ENCODE measurements at places on chromosomes 6 and 20.

DNA sequence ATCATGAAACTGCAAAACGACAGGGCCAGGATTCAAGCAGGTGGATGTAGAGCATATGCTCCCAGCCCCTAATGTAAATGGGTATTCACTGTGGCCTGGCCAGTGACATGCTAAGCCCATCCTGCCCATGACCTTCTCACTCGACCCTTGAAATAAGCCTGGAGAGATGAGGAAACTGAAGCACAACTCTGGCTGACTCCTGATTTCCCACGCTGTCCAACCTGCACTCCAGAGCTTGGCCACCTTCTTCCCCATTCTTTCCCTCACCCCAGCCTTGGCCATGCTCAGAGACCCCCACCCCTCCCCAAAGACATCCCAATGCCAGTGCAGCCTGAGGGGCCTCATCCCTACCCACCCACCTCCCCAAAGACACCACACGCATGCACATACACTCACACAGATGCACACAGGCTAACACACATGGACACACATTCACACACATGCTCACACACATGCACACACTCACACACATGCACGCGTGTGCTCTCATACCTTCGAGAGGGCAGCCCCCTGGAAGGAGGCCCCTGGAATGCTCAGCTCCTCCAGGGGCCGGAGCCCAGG lies 12.4 kb downstream of the TFEB start:
- no peak for DNase-seq

GRCh38 chr6:27209659-27210269 lies 37.7 kb upstream of the PRSS16 start:
- DNase-seq, result no peak

DNA sequence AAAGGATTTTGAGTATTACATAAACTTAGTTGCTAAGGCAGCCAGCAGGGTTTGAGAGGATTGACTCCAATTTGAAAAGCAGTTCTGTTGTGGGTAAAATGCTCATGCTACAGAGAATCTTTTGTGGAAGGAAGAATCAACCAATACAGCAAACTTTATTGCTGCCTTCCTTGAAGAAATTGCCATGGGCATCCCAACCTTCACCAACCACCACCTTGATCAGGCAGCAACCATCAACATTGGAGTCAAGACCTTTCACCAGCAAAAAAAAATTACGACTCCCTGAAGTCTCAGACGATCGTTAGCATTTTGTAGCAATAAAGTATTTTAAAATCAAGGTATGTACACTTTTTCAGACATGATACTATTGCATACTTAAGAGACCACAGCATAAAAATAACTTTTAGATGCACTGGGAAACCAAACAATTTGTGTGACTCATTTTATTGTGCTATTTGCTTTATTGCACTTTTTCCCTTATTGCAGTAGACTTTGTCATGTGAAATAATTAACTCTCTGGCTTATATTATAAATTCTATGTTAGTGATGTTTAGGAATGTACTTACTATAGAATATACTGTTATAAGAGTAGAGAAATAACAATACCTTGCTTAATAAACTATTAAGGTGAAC lies 390.8 kb downstream of the CDKAL1 start:
- DNase-seq, result no peak

DNA sequence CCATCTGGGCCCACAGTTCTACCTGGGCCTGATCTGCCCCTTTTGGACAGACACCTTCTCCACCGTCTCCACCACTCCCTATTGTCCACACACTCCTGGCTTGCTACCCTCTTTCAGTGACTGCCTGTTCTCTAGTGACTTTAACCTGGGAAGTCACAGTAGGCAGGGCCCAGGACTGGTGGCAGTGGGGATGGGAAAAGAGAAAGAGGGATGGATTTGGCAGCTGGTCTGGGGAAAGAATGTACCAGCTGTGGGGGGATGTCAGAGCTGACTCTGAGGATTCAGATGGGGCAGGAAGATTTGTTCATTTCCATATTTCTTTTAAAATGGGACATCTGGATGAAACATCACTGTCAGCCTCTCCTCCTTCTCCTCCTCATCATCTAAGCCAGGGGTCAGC lies 85.5 kb downstream of the SULF2 start:
- DNase-seq, result no peak

- no peak for DNase-seq
Observed at GRCh38 chr6:149003560-149003959, 256.7 kb downstream of the UST start.

- no peak for DNase-seq
Observed at GRCh38 chr6:45836984-45837383, 178.7 kb downstream of the CLIC5 start.

- no peak for DNase-seq
Observed at GRCh38 chr6:71444222-71444621, 155.6 kb downstream of the OGFRL1 start.

GRCh38 chr20:45994761-45995493 lies 13.8 kb upstream of the MMP9 start:
- no peak for DNase-seq

DNA sequence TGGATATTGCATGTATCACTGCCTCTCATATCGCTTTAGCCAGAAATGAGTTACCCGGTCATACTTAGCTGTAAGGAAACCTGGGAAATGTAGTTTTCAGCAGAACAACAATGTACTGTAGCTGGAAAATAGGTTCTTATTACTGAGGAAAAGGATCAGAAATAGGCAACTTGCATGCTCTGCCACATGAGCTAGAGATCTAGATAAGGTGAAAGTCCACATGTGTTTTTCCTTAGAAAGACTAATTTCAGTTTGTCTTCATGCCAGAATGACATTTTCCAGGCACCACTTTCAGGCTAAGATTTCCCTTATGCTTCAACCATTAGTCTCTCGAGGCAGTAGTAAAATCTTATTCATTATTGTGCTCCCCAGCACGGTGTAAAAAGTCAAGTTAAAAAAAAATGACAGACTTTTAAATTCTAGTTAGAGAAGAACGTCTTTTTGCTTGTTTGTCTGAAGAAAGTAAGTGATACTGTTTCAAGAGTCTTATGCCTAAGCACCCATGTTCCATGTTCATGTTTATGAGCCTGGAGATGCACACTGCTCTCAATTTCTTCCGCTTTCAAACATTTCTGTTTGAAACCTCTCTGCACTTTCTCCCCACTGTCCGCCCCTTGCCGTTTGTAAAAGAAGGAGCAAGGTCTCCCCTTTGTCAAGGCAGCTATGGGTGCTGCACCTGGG lies 67.6 kb downstream of the ZNF831 start:
- DNase-seq, result no peak

- DNase-seq, result no peak
Observed at GRCh38 chr6:120557554-120557953, 776.7 kb downstream of the TBC1D32 start.

- DNase-seq, result peak; percentile 71
Observed at GRCh38 chr20:56440346-56441007, 27.9 kb upstream of the RTF2 start.

- no peak for DNase-seq
Observed at GRCh38 chr6:80091506-80091905, 15.0 kb upstream of the BCKDHB start.

DNA sequence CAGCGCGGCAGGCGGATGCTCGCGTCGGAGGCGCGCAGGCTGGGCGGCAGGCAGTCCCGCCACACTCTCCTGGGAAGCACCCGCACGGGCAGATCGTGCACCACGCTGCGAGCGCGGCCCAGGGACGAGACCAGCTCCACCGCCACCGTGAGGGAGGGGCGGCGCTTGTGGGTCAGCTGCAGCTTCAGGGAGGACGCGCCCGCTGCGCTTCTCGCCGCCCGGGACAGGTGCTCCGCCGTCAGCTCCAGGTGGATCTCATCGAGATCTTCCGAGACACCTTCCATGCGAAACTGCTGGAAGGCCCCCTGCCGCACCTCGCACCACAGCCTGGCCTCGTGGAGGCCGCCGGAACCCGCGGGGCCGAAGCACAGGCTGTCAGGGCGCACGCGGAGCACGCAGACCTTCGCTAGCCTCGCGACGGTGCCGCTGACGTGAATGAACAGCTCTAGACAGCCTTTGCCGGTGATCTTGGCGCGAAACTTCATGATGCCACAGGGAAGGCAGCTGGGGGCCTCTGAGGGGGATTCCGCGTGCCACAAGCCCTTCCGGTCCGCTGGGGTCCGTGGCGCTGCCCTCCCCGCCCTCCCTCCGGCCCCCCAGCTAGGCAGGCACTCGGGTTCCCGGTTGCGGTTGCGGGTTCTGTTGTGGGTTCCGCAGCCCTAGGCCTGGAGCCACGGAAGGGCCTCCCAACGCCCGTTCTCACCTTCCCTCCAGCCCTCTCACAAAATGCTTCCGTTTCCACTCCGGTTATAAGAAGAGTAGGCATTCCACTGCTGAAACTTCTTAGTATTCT lies at the start of gene HUS1B:
TSS of gene HUS1B (minus strand) at position 641 of the 793 bp plus-strand sequence. CDS start at position 485, 156 bp downstream.
- no peak for DNase-seq

DNA sequence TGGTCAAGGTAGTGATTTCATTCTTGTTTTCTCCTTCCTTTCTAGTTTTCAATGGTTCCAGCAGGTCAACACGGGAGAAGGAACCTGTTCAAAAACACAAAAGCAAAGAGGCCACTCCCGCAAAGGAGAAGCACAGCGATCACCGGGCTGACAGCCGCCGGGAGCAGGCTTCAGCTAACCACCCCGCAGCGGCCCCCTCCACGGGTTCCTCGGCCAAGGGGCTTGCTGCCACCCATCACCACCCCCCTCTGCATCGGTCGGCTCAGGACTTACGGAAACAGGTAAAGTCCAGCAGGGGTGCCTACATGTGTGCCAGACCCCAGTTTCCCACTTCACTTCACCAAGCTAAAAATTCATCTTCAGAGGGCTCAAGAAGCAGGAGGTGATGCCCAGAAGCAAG lies 175.6 kb downstream of the DTNBP1 start:
- no peak for DNase-seq

GRCh38 chr20:33919653-33920052 lies 74.1 kb upstream of the RALY start:
- DNase-seq, result no peak

DNA sequence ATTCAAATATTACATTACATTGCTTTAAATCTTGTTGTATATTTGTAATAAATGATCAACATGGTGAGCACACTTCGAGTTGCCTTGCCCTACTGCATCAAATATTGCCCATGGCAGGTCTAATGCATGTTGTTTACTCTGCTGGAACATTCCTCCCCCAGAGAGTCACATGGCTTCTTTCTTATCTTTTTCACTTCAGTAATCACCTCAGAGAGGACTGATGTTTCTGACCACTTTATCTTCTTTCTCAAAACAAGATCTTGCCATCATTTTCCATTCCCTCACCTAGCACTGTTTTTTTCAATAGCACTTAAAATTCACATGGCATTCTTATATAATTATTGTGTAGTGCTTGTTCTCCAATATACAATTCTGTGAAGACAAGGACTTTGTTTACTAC lies 243.5 kb upstream of the THEMIS start:
- DNase-seq, result no peak

DNA sequence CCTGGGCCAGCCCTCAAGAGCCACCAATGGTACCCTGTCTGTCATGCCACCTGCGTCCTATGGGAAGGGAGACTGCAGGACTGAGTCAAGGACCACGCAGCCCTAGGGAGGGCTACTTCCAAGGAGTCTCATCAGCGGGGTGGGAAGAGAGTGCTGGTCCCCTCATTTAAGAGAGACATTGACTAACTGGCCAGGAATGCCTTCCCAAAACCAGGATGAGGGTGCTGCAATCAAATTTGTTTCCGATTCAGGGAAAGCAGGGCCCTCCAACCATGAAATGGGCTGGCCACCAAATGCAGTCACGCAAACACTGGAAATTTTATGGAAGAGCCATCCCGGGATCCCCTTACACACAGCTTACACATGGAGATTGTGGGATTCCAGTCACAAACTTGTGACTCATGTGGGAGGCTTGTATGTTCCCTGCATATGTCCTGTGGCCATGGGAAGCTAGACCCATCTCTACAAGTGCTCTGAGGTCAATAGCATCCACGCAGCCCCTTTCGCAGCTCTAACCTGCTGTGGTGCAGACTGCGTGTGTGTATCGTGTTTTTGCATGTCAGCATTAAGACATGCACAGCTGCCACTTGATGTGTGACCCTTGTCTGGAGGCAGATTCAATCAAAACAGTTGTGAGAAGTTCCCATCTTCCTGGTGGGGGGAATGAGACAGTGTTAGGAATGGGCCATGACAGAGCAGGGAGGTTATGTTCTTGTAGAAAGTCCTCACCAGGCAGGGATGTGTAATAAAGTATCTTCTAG lies 53.0 kb upstream of the CST7 start:
- DNase-seq, result no peak

DNA sequence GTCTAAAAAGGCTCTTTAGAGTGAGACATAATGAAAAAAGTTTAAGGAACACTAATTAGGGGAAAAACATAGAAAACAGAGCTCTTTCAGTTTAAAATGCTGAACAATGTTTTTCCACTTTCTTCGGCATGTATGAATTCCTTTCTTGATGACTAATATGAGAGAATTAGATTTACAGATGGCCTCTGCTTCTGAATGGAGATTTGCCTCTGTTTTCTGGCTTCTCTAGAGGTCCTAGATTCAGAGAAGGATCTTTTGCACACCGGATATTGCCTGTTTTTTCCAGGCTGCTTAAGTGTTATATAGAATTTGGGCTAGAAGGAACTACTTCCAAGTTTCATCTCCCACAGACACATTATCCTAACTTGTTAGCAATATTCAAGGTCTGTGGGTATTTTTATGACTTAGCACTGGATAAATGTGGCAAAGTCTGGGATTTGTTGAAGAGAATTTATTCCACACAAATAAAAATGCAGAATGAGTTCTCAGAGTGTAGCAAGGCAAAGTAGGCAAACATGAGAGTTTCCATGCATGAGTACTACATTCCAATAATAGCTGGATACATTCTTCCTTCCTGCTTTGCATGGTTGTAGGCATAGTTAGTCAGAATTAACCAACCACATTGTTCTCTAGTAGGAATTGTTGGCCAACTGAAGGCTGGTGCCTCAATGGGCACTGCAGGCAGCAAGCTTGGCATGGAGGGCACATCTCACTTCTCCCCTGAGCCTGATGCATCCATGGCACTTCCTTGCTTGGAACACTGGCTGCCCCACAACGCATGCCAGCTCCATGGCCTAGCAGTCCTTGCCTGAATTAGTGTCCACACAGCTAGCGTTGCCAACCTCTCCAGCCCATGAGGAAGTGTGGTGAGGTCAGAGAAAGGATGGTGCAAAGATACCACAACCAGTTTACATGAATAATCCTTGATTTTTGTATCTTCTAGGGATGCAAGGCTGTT lies 224.2 kb downstream of the CLIC5 start:
- DNase-seq, result no peak

DNA sequence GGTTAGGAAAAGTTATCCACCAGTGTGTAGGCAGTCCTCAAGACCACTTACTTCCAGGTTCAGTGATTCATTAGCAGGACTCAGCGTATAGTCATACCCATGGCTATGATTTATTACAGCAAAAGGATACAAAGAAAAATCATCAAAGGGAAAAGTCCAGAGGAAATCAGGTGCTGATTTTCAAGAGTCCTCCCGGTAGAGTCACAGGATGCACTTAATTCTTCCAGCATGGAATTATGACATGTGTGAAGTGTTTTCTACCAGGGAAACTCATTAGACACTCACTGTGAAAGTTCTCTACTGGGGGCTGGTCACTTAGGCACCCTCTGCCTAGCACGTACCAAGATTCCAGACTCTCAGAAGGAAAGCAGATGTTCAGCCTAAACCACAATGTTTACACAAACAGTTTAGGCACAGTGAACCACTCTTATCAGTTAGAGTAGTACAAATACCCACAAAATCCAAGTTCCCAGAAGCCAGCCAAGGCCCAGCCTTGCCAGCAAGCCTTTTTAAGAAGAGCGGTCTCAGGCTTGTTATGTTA lies 10.2 kb downstream of the WFDC3 start:
- no peak for DNase-seq

GRCh38 chr6:117494283-117494682 lies 11.8 kb downstream of the DCBLD1 start:
- DNase-seq, result no peak

- no peak for DNase-seq
Observed at GRCh38 chr6:112030961-112031660, 22.8 kb upstream of the CCN6 start.

Measured in T-helper 1 cell (primary cell).